ENCODE measurements at places on chromosomes 13 and 19.

DNA sequence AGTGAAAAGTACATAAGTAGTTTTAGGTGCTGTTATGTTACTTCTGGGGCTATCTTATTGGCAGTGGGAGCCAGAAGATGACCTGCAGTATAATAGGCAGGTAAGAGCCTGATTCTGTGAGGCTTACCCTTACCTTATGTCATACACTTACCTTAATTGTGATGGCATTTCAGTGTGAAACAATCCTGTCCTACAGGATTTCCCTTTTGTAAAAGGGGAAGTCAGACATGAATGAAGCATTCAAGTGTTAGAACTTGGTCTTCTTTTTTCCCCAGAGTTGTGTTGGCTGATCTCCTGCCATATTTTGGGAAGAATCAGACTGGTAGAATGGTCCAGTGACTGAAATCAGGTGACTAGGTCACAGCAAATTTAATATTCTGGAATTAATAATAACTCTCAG lies 55.2 kb downstream of the SGCG start:
- DNase-seq = no peak

DNA sequence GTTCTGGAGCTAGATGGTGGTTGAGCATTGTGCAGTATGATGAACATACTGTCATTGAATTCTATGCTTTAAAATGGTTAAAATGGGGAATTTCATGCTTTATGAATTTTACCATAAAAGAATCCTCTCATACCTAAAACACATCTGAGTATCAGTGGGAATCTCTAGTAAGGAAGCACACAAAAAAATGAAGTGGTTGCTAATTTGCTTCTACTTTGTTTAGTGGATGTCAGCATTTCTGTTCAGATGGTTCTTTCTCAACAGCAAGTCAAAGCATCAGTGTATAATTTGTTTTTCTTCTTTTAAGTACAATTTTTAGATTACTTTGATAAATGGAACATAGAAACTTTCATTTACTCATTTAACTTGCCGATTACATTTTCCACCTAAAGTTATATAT lies 52.1 kb upstream of the AKAP11 start:
- no peak for DNase-seq

GRCh38 chr13:20170921-20171320 lies 10.1 kb upstream of the GJA3 start:
- DNase-seq = no peak

DNA sequence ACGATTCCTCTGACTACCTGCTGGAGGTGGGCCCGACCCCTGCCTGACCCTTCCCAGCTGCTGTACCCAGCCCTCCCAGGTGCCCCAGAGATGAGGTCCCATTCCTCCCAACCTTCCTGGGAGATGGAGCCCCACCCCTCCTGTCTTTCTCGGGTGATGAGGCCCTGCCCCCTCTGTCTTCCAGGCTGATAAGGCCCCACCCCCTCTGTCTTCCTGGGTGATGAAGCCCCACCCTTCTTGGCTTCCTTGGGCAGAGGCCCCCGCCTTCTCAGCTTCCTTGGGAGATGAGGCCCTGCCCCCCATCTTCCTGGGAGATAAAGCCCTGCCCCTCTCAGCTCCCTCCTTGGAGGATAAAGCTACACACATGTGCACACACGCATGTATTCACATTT lies 47.9 kb downstream of the CERS4 start:
- DNase-seq = no peak

DNA sequence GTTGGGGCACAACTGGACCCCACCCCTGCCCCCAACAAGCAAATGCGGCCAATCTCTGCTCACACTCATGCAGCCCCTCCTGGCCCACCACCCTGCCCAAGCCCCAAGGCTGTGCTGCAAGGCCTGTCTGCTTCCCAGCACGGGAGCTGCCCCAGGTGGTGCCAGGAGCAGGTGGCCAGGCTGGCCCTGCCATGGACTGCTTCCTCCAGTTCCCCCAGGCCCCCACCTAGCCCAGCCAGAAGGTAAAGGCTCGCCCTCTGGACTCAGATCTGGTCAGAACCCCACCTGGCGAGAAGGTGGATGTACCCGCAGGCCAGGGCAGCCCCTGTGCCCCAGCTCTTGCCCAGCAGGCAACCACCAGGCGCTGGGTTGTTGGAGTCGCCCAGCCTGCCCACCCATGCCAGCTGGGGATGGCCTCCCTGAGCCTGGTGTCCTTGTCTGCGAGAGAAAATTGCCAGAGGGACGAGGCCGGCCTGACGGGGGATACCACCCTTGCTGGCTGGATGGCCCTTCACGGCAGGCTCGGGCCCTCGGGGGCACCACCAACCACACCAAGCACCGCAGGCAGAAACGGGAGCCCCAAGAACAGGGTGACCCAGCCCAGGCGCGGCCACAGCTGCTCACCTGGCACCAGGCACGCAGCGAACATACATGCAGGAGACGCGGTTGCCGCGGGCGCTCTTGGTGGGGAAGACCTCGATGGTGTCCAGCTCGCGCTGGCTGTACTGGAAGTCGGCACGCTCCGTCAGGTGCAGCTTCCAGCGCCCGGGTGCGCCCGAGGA lies 4.5 kb downstream of the ABHD17A start:
- no peak for DNase-seq

GRCh38 chr19:19749908-19750841 lies 17.3 kb upstream of the ZNF14 start:
- DNase-seq = no peak

DNA sequence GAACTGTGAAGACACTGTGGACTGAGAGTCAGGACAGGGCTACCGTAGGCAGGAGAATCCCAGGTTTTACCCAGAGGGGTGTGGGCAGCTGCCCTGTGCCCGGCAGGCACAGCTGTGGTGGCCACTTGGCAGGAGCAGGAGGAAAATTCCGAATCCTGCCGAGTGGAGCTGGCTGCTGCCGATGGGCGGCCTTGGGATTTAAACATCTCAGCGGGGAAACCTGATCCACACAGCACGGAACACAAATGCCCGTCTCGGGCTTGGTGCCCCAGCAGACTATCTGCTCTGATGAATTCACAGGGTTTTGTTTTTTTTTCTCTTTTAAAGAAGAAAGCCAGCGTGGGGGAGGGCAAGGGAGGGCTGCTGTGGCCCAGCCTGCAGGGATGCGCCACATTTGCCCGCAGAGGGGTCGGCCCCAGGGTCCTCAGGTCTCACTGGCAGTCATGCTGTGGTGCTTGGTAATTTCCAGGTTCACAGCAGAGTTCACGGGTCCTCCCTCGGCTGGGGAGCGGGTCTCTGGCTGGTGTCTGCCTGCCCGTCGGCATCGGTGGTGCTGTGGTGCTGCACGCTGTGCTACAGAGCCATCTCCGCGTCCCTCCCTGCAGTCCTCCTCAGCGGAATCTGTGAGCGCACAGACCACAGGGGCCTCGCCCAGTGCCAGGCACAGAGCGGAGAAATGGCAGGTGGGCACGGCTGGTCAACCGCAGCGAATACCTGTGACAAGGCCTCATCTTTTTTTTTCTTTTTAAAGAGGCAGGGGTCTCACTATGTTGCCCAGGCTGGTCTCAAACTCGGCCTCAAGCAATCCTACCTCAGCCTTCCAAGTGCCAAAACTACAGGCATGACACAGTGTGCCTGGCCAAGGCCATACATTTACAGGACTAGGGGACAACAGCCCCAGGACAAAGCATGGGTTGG lies 28.1 kb downstream of the MPND start:
- DNase-seq = no peak

GRCh38 chr19:45960595-45961235 lies 12.9 kb downstream of the NOVA2 start:
- DNase-seq = no peak

- no peak for DNase-seq
Observed at GRCh38 chr13:97621631-97622030, 187.7 kb downstream of the RAP2A start.

GRCh38 chr13:33787051-33787591 lies 30.8 kb upstream of the RFC3 start:
- no peak for DNase-seq

DNA sequence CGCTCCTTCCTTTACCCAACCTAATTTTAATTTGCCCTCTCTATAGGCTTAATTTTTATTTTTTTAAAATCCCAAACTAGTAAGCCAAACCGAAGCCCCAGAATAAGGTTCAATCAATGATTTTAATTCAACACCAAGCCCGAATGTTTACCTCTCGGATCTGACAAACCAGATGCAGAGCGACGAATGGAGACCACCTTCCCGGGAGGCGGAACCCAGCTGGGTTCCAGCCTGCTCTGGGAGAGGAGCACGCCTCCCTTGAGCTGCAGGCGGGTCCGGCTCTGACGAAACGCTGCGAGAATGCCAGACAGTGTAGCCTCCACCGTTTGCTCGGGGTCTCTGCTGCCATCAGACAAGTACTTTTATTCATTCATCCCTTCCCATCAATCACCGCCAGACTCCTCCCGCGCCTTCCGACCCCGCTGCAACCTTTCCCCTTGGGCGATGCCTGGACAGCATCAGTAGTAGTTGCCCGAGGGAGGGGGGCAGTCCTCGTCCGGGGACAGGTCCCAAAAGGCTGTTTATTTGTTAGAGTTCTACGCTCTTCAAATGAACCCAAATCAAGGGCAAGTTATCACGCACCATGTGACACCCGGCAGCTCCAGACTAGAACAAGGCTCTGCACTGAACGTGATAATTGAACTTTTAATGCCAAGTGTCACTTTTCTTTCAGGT lies 752 bp upstream of the EDNRB start:
- DNase-seq = no peak

DNA sequence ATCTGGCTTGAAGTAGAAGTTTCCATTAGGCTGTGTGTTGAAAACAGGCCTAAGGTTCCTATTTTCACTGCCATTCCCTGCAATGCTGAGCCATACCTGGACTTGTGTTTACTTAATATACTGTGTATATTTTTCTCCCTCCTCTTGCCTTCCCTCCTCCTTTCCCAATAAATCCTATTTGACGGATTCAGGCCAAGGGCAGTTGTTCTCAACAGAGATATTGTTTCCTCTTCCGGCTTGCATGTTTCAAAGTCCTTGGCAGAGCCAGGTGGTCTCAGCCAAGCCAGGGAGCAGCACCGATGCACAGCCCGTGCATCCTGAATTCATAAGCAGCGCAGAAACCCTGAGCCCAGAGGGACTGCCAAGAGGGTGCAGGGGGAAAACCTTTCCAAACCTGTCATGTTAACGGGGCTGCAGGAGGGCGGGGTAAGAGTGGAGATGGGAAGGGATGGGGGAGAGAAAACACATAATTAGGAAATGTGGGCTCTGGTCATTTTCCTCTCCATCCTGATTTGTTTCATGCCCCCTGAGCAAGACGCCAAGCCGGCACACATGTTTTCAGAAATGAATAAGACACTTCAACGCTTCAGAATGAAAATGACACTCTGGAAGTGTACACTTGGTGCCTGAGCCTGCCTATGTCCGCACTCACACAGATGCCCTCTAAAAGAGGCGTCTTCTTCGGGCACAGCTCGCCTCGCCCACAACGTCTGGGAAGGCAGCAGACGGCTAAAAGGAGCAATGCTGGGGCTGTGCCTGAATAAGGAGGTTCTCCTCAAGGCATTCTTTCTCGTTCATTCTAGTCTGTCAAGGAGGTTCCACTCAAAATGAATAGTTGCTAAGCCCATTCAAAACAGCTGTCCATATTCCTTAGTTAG lies 149.3 kb upstream of the UBL3 start:
- no peak for DNase-seq

- no peak for DNase-seq
Observed at GRCh38 chr19:44542671-44543070, 13.2 kb upstream of the CEACAM20 start.

- DNase-seq = no peak
Observed at GRCh38 chr19:33273881-33274662, 28.3 kb downstream of the CEBPA start.

GRCh38 chr19:14248578-14249011 lies 42.6 kb upstream of the ADGRL1 start:
- DNase-seq = no peak

All from T follicular helper cell (primary cell).